ENCODE measurements at places on chromosomes 16 and 17.

- peak; percentile 82 for DNase-seq
These were observed 8.8 kb upstream of the CNOT1 start for GRCh38 chr16:58638148-58639036.

DNA sequence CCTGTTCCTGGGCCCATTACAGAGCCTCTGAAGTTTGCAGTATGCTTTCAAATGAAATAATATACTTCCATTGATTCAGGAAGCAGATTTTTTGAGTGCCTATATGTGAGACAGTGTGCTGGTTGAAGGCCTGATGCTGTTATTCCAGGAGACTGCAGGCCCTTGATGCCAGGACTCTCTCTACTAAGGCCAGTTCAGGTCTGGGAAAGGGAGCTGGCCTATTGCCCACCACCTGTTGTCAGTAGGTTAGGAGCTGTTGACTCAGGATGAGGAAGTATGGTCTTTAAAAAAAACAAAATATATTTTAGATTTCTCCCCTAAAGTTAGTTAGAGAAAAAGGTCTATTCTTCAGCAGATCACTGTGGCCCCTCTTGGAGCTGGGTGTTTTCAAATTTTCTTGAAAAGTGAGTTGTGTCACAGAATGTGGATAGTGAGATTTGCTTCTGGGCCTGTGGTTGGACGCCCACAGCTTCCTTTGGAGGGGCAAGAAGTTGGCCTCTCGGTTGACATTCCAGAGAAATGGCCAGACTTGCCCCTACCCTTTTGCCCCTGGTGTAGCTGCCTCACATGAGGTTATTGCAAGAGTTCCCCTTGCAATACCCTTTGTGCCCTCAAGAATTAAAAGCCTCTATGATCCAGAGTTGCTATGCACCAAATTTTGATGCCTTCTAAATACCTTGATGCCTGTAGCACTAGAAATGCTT is 7.9 kb downstream of the ESRP2 start:
- DNase-seq = no peak

- DNase-seq = no peak
These were observed 3.9 kb upstream of the KCNG4 start for GRCh38 chr16:84243732-84244131.

DNA sequence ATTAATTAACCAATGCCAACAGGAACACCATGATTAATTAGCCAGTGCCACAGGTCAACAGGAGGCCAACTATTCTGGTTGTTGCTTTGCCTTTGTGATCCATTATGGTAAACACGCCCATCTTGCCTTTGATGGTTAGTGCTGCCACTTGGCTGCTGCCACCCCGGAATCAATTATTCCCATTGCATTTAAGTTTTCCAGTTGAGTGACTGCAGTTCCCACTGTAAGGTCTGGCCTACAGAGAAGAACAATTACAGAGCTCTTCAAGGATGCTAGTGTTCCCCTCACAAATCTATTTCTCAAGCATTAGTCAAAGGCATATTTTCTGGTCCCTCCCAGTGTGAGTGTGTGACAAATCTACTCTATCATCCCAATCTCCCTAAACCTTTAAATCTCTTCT is 7.1 kb upstream of the CLEC19A start:
- no peak for DNase-seq

DNA sequence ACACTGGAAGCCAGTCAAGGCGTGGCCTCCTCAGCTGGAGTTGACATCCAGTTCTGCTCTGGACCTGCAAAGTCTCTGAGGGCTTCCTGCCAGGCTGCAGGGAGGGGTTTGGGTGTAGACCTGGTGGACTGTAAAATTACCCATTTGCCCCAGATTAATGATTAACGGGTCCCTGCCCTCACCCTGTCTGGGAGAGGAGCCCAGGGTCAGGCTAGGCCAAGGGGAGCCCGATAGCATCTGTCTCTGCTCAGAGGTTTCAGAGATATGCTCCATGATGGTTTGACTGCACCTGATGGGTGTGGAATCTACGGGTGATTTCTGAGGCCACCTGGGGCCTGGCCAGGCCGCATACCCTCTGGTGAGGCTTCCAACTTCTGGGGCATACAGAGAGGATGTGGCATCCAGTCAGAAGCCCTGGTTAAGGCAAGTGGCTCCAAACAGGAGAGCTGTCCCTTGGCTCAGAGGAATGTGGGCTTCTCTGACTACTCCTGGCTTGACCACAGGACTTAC is 11.2 kb downstream of the PPY start:
- DNase-seq = no peak

DNA sequence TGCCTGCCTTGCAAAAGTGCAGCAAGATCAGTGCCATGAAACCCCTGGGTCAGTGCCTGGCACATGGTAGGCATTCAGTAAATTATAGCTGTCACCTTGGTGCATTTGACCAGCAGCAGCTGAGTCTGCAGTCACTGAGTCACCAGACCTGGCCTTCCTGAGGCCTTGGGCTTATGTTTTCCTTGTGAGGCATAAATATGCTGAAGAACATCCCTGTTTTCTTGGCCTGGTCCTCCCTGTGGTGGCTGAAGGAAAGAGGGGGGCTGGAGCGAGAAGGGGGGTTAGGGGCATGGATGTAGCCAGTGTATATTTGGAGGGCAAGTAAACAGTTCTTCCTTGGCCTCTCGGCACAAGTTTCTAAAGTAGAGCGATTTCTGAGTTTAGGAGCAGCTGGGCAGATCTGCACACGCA is 26.5 kb downstream of the EPN2 start:
- DNase-seq = peak; percentile 53

DNA sequence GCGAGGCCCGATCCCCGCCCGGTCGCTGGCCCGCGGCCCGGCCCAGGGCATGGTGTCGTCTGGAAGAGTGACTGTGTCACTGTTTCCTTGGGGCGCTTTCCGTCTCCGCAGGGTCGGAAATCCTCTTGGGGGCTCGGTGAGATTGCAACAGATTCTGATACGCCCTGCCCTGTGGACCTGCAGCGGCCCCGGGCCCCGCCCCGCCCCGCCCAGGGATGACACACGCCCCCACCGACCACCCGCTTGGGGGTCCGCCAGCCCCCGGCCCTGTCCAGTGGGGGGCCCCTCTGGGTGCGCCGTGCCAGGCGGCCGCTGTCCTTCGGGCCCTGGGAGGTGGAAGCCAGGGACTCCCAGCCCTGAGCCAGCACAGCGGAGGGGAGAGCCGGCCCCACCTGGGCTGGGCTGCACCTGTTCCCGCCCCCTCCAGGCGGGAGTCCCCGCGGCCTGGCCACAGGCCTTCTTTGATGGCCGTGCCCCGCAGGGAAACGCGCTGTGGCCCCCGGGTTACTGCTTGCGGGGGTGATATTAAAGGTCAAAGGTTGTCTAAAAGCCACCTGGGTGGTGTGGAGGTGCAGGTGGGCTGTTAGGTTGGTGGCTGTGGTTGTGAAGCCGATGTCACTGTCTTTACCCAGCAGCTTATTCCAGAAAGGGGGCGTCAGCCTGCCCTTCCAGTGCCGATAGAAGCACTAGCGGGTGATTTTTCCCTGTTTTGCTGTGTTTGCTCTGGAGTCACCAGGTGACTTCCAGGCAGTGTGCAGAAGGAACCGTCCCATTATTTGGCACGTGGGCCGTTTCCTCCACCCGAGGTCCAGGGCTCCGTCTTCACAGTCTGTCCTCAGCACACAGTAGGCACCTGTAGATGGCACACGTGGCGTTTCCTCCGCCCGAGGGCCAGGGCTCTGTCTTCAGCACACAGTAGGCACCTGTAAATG is 752 bp downstream of the TBC1D24 start:
- DNase-seq = no peak

DNA sequence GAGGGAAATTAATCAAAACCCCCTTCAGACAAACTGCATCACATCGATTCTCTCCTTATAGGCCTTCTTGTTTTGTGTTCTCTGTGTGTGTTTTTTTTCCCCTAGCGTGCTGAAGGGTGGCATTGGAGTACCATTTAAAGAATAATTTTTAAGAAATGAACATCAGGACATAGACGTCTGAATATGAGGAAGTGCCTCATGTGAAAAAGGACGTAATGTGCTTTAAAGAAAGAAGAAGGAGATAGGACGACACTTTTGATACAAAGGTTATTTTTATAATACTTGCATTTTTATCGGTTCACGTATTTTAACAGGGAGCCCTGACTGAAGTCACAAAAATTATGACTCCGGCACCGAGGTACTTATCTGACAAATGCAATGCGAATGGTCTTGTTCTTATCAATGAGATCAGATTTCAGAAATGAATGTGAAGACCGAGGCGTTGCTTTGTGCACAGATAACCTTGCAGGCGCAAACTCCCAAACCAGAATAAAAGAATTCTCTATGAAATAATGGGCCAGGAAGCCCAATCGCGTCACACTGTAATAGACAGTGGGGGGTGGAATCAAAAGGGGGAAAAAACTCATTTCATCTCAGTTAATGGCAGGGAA is 606.3 kb downstream of the MAF start:
- no peak for DNase-seq

DNA sequence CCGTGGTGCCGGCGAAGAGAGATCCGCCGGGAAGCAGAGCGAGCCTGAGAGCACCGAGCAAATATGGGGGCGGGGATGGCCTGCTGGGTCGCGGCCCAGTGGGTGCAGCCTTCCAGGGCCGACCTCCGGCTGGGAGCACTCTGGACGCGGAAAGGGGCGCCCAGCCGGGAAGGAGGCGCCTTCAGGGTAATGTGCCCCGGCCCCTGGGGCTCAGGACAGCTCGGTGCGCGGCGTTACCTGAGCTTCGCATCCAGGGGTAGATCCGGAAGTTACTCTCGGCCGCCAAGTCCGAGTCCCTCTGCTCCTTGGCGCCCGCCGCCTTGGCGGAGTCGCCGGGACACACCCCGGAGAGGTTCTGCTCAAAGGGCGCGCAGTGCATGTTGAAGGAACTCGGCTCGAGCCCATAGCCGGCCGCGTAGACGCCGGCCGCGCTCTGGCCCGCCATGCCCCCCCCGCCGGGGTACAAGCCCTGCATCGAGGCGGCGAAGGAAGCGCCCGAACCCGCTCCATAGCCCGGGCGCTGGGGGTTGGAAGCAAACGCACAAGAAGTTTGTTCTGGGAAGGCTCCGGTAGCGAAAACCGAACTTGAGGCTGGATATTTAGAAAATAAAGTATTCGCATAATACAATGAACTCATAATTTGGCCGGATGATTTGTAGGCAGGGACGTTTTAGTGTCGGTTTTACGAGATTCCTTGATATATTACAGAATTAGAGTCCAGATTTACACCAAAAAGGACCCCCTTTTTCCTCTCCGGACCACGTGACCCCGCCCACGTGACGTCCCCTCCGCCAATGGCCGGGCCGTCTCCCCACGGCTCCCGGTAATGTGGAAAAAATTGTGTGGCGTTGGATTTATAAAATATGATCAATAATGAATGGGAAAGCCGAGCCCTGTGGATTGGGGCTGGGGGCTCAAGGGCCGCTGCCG is at the start of gene HOXB7:
TSS of gene HOXB7 (minus strand) at position 736 of the 930 bp plus-strand sequence. CDS start at position 637, 99 bp downstream.
- no peak for DNase-seq

- DNase-seq = no peak
These were observed 12.3 kb downstream of the NR1D1 start for GRCh38 chr17:40087903-40088718.

DNA sequence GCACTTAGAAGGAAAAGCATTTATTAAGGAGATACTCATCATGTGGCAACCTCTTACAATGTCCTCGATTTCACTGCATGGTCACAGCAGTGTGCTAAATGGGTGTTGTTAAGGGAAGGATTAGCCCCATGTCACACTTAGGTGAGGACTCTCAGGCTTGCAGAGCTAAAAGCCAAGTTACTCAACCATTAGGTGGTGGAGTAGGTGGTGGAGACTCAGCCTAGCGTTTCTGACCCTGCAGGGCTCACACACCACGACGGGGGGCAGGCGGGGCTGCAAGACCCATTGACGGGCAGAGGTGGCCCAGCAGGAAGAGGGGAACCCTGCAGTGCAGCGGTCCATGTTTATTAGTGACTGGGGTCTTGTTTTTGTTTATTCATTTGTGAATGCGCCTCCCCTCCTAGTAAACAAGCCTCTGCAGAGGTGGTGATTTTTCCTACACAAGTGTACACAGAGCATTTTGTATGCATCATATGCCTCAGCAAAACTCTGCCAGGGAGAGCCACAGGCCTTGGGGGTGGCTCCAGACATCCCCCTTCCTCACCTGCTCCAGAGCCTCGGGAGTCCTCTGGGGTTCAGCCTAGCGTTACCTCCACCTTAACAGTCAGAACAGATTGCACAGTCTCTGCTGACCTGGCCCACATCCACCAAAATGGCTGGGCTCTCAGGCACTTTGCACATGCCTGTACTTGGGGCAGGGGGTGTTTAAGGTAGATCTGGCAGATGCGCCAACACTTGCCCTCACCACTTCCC is 216.7 kb downstream of the C16orf95 start:
- DNase-seq = no peak

DNA sequence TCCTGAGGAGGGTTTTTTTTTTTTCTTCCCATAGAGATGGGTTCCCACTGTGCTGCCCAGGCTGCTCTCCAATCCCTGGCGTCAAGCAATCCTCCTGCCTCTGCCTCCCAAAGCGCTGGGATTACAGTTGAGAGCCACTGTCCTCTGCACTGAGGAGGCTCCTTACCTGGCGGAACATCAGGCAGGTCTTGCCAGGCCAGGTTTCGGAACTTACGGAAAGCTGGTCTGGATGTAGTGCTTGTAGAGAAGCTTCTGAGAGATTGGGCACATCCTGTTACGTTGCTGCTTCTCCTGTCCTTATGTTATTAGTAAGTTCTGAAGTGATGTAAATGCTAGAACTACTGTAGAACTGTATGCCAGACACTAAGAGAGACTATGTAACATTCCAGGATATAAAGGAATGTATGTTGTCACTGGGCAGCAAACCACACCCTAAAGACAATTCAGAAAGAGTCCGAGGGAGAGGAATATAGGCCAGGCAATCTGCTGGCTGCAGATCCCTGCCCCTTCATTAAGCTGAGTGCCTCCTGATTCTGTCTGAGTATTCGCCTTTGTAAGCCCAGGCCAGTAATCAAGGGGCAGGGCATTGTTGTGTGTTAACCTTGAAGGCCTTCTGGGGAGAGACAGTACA is 21.1 kb downstream of the ETV4 start:
- no peak for DNase-seq

DNA sequence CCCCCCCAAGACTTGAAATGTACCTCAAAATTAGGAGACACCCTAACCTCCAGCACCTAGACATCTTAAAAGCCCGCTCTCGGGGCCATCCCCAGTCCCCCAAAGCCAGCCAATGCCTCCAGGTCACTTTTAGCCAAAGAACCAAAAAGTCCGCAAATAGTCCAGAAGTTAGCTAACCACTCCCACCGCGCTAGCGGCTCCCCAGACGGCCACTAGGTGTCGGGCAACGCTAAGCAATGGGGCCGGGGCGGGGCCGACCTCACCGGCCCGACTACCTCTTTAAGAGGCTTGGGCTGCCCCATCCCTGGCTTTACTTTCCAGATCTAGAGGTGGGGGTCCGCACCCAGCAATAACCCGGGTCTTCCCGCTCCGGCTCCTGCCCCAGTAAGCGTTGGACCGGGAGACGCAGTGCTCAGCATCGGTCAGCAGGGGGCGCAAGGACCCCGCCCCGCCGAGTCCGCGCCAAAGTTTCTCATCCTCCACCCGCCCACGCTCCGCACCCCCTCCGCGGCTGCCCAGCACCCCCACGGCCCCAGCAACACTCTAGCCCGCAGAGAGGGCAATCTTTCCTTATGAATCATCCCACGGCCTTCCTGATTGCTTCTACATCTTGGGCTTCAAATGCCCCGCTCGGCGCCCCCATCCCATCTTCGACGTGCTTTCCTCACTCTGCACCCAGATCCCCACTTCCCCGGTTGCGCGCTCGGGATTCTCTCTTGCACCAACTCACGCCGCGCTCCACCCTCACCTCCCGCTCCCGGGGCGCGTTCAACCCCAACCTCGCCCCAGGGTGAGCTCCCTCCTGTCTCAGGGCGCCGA is 765 bp downstream of the COL1A1 start:
- DNase-seq = peak; percentile 86

GRCh38 chr16:70388006-70388680 is 41.4 kb downstream of the DDX19A start:
- DNase-seq = no peak

GRCh38 chr16:66964049-66964448 is 3.0 kb downstream of the CES3 start:
- no peak for DNase-seq

Data from stromal cell of bone marrow (primary cell).